ENCODE measurements at places on chromosomes 5 and 9. TPM values are rescaled to one million over a fixed set of nuclear protein-coding genes. Genes with fewer than 3 reads are reported as not detected.

Gene SHC3
- 51.5 TPM for total RNA-seq

Gene PCDHA3
- total RNA-seq, result 21.2 TPM

Gene ARHGEF37
- total RNA-seq, result 1.4 TPM

Gene ECM2
- total RNA-seq, result 5.6 TPM

Gene NUDCD2
- 25.1 TPM for total RNA-seq

Gene FBP2
- not detected for total RNA-seq

Gene ZDHHC12
- 0.94 TPM for total RNA-seq

Gene CD274
- total RNA-seq, result 0.62 TPM

Gene CNTLN
- 16.5 TPM for total RNA-seq

Gene AJM1
- total RNA-seq, result 0.94 TPM

Gene GRAMD2B
- total RNA-seq, result 11.2 TPM

Gene GLDC
- total RNA-seq, result 10.0 TPM

Gene TAF11L13
- total RNA-seq, result not detected

Gene PSIP1
- total RNA-seq, result 160 TPM

Gene SLC25A2
- not detected for total RNA-seq

Gene DMRT2
- 0.16 TPM for total RNA-seq

Gene DDX4
- total RNA-seq, result not detected

Gene PRPF4
- 23.7 TPM for total RNA-seq

Gene SYNPO
- total RNA-seq, result 5.8 TPM

Gene C5orf34
- total RNA-seq, result 4.4 TPM

Gene SAXO1
- not detected for total RNA-seq

Gene IGFBPL1
- total RNA-seq, result 67.1 TPM

Gene IFNA13
- total RNA-seq, result not detected

Gene SHOC1
- total RNA-seq, result 0.16 TPM

Gene OGN
- total RNA-seq, result 15.1 TPM

Gene SMIM33
- not detected for total RNA-seq

Gene RECK
- total RNA-seq, result 7.5 TPM

Gene RASEF
- 0.31 TPM for total RNA-seq

Gene CTSV
- 0.94 TPM for total RNA-seq

Gene GFRA3
- total RNA-seq, result 0.16 TPM

Gene SLC1A3
- total RNA-seq, result 243 TPM

Gene FBLL1
- 54.9 TPM for total RNA-seq

Gene PRR16
- total RNA-seq, result 6.1 TPM

Gene TNFSF8
- 1.1 TPM for total RNA-seq

Gene PCDHAC2
- total RNA-seq, result 33.5 TPM

Gene CDKN2B
- 0.16 TPM for total RNA-seq

Gene LCN2
- not detected for total RNA-seq

Gene GABRP
- total RNA-seq, result not detected

Gene LYRM7
- 28.7 TPM for total RNA-seq

Gene SURF4
- total RNA-seq, result 88.6 TPM

Gene SEMA6A
- total RNA-seq, result 24.2 TPM

Gene UNC5A
- total RNA-seq, result 8.3 TPM

Gene OR1L6
- not detected for total RNA-seq

Gene SLC25A46
- total RNA-seq, result 180 TPM

Measured in occipital lobe (tissue), 3 donors.